ENCODE measurements at places on chromosomes 4 and X.
A peak's percentile ranks its signal among the peaks of the same experiment; 100 is the strongest.

DNA sequence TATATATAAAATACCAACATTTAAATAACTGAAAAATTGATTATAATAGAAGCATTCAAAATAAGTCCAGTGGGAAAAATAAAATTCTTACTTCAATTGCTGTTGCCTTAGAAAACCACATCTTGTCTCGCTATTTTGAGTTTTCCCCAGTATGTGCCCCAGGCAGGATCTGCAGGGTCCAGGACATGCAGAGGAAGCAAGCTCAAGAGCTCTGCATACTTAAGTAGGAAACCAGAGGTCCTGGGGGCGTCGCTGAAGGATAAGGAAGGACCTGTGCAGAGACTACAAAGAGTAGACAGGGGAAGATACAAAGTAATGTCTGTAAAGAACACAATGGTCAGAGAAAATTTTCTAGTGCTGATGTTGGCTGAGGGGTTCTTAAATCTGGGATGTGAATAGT, 310.5 kb upstream of the EMCN start:
- no peak for DNase-seq

GRCh38 chrX:19837648-19838047, 49.8 kb downstream of the SH3KBP1 start:
- DNase-seq, result no peak

- DNase-seq, result no peak
These were observed 96.5 kb downstream of the ASB9 start for GRCh38 chrX:15173411-15173810.

DNA sequence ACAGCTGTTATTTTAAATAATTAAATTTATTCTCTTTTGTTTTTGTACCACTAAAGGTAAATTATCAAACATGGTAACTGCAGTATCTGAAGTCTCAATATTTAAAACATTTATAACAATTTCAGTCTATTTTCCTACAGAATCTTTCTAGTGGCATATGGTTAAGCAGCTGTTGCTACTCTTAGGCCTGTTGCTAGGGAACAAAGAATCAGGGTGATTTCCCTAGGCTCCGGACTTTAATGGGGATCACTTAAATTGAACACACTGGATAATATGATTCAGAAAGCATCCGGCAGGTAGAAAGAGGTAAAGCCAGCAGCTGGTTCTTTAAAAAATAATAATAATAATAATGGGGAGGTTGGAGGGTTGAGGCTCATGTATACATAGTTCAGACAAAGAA, 17.6 kb downstream of the FBXO8 start:
- DNase-seq, result peak; percentile 48

DNA sequence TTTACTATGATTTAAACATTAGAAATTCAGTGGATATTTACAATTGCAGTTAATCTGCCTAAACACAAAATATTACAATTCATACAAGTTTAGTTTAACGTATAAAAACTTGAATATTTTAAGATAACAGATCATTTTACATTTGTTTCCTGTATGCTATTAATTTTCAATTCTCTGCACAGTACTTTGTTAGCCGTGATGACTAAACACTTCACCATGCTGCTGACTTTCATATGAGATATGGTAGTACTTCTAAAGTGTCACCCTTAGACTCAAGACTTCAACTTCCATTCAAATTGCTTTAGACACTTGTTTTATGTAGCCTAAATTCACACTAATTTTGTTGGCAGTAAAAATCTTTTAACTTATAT, 1646.4 kb upstream of the ADGRL3 start:
- DNase-seq, result no peak

GRCh38 chrX:138711399-138712347, at the start of gene FGF13:
Gene FGF13, minus strand, starts transcription at chrX:138711717. Its CDS starts 714 bp downstream, at chrX:138711003.
- peak; percentile 33 for DNase-seq

GRCh38 chrX:66677430-66677829, 38.6 kb upstream of the EDA2R start:
- no peak for DNase-seq

DNA sequence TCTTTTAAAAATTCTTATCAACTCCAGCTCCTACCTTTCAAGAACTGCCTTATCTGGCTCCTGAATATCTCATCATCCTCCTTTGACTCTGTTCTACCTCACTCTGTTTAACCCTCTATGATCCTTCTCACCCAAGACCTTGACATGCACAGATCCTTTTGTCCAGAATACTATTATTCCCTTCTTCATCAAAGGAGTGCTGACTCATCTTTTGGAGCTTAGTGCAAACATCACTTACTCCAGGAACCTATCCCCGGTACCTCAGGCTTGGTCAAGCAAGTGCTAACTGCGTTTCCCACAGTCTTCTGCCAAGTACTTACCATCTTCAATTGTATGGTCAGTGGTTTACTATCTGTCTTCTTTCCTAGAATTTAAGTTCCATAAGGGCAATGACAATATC, 96.0 kb downstream of the PAPSS1 start:
- DNase-seq, result no peak

- DNase-seq, result peak; percentile 74
These were observed 219.6 kb downstream of the PTTG2 start for GRCh38 chr4:38179690-38180377.

GRCh38 chr4:128854433-128854832, 44.9 kb downstream of the JADE1 start:
- no peak for DNase-seq

GRCh38 chr4:166341992-166342391, 469.0 kb downstream of the TLL1 start:
- no peak for DNase-seq

DNA sequence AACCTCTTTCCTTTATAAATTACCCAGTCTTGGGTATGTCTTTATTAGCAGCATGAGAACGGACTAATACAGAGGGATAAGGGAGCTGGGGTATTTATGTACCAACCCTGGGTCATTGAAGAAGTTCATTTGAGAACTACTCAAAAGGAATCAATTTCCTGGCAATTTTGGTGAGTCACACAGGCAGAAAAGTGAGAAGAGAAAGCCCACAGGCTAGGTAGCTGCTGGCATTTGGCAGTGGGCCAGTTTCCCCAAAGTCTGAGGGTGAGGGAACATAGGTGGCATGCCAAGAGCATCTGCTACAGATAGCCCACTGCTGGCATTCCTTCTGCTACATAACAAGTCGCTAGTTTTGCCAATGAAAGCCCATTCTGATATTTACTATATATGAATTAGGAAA, 411.2 kb downstream of the MID1IP1 start:
- DNase-seq, result no peak

- no peak for DNase-seq
These were observed 93.9 kb upstream of the GPM6A start for GRCh38 chr4:175905925-175906324.

- no peak for DNase-seq
These were observed 28.9 kb upstream of the TLL1 start for GRCh38 chr4:165844161-165844560.

GRCh38 chrX:48909703-48910294, 1.6 kb downstream of the SLC35A2 start:
- DNase-seq, result no peak

DNA sequence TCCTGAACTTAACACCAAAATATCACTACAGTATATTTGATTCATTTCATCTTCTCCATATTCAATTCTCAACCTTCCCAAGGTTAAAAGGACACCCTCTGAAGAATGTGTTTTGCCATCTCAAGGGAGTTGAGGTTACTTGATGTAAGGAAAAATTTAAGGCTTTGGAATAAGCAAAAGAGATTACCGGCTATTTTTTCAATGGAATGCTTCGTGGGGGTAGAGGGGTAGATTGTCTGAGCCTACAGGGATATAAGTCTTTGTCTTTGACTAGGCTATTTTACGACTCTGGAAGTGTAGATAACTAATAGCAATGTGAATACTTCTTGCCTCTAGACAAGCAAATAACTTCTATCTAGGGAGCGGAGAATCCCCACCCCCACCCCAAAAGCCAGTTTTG, 78.2 kb downstream of the BCOR start:
- DNase-seq, result no peak

- DNase-seq, result no peak
These were observed 19.6 kb downstream of the SPANXA2 start for GRCh38 chrX:141609111-141609510.

DNA sequence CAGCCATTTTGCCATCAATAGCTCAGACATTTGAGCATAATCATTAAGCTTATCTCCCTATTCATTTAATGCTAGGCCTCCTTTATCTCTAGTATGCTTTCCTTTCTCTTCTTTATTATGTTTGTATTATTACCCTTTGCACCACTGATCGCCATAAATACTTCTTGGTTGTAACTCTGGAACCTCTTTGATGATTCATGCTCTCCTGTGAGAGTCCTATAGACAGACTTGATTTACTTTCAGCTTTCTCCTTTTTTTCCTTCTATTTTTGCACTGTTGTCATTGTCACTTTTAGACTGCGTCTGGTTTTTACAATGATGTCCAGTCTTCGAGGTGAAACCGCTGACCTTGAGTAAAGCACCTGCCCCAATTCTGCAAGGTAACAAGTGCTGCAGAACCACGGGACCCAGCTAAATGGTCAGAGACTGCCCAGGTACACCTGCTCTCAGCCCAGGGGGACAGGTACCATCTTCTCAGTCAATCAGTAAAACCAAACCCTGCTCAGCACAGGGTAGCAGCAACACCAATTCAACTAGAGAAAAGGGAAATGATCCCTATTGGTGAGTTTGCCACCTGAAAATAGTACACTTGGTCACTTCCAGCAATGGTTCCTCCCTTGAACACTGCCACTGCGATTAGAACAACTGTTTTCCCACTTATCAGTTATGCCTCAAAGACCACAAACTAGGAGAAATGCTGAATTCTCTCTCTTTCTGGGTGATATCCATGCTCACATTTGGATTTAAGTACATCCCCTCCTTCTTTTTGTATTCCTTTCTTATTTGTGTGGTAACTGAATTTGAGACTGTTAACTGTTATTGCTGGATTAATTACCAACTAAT, 125.1 kb downstream of the MAML3 start:
- no peak for DNase-seq

DNA sequence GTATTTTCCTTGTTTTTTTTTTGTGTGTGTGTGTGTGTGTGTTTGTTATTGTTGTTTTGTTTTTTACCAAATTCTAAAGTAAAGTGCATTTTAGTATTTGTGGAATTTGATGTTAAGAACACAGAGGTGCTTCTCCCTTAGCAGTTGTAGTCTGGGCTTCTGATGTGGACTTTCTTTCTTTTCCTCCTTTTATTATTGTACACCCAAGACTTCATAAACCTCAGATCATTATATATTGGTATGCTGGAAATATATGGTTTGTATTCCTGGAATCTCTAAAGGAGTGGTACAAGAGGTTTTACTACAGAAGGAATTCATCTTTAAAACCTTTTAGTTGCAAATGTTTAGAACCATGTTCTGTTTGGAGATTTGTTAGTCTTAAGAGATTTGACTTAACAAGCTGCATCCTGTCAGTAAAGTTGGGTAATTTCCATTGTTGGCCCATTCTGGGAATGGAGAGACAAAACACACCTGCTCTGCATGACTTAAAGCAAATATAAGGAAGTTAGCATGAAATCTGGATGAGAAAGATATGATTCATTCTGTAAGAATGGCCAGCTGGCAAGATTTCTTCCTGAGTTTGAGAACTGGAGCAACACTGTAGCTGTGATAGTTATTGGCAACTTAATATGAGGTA, 64.0 kb downstream of the SMAD1 start:
- DNase-seq, result no peak

DNA sequence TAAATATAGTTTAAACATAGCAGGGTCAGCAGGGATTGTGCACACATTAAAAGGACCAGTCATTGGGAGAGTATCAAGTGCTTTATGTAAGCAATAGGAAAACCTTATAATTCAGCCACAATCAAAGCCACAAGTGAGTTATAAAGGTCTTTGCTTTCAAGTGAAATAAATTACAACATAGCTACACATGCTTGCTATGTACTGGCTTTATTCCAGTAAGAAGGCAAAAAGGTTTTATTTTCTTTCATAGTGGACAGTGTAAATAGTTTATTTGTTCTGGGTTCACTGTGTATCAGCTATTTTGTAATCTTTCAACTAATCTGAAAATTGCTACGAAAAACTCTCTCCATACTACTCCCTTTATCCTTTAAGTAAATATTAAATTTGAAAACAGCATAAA, 691.4 kb downstream of the PCDH7 start:
- no peak for DNase-seq

DNA sequence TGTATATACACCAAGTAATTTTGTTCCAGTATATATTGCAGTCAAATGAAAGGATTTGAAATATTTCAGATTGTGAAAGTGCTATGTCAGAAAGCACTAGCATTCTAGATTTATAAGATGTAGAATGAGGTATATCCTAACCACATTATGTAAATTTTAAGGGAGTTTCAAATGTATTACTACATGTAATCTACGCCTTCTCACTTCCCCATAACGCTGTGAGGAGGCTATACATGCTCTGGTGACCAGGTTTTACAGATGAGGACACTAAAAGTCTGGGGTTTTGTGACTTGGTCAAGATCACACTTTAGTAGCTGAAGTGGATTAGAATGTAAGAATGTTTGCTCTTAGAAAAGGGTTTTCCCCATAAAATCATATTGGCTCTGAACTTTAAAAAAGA, 8.1 kb downstream of the ENPEP start:
- no peak for DNase-seq

DNA sequence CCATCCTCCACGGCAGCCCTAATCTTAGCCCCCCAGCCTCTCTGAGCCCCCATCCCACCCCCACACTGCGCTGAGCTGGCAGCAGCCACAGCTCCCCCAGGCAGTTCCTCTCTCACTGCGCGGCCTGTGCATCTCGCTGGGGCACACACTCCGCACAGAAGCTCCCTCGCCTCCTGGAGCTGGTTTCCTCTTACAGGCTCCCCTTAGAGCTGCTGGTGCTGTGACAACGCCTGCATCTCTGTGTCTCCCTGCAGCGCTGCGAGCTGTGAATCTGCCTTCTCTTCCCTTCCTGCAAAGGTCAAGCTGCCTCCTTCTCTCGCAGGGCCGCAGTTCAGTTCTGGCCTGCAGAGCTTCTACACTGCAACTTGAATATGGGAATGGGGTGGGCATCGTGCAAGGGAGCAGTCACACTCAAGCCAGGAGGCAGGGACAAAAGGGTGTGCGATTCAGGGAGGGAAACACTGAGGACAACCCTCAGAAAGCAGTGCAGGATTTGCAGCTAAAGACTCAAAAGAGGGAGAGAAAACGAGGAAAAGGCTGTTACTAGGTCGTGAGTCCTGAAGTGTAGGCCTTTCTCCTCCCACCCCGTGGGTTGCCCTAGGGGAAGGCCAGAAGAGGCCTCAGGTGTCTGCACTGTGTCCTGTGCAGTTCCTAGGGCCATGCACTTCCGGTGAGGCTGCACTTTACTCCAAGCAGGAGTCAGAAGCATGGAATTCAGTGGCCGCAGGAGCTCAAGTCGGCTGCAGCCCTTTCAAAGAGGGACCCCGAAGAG, 87.0 kb downstream of the BCOR start:
- no peak for DNase-seq

DNA sequence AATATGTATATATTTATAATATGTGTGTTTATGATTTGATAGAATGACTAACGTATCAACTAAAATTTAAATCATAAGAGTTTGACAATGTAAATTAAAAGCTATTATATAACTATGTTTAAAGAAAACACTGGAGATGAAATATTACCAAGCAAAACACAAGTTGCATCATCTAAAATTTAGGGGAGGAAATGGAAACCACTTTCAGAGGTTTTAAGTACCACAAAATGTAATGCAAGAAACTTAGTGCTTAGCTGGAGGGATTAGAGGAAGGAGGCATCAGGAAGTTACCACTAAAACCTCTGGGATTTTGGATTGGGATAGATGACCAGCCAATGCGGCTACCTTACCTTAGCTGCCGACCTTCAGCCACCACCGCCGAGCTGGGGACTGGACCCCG, 1192.1 kb upstream of the PRKX start:
- DNase-seq, result no peak

- DNase-seq, result no peak
These were observed 8.0 kb upstream of the ODAPH start for GRCh38 chr4:75547647-75548387.
